ENCODE measurements at places on chromosomes 2 and 18. TPM values are rescaled to one million over a fixed set of nuclear protein-coding genes. Genes with fewer than 3 reads are reported as not detected.

DNA sequence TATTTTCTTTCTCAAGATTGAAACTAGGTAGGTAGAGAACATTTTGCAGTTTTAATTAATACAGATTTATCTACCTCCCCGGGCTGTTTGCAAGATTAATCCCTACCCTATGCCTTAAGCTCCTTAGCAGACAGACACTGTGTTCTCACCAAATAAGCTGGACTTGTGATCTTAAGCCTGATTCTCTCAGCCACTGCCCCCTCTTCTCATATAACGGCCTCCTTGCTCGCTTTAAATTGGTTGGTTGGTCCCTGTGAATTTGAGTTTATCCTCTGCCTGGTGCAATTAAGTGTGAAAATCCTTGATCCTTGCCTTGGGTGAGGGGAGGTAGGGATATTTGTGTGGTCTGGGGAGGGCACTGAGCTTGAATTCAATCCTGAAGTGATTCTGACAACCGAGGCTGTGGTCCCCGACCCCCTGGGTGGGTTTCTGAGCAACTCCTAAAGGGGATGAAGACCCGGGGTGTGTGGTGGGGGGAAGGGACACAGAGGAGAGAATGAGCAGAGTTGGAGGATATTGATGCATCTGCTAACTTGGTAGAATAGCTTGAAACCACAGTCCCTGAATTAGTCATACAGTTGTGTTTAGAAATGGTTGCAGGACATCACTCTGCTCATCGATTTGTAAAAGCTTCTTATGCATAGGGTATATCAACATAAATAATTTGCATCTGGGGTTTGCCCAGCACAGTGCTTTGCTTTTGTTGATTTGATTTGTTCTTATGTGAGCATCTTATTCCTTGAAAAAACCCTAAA, 36.9 kb upstream of the NCKAP5 start:
- H3K4me3 ChIP-seq = no peak overlapping the region
- no peak for DNase-seq
- H3K27me3 ChIP-seq = peaks cover 3% of the 10 kb centered on the region
- H3K4me1 ChIP-seq = no peaks in the 10 kb centered on the region

DNA sequence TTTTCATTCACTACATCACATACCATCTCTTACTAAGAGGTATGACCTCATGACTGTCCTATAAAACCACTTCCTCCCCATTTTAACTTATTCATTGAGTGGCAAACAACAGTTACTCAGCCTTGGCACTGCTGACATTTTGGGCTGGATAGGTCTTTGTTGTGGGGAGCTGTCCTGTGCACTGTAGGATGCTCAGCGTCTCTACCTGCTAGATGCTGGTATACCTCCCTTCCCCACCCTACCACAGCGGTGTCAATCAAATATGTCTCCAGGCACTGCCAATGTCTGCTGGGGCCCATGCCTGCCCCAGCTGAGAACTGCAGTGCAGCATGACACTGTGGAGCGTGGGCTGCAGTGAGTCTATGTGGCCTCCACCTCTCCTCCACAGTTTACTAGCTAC, 76.3 kb upstream of the MGAT4A start:
- H3K27me3 ChIP-seq = no peaks in the 10 kb centered on the region
- no peak overlapping the region for H3K27ac ChIP-seq
- DNase-seq = peak; percentile 32
- no peak overlapping the region for H3K4me3 ChIP-seq
- peaks cover 7% of the 10 kb centered on the region for H3K4me1 ChIP-seq

DNA sequence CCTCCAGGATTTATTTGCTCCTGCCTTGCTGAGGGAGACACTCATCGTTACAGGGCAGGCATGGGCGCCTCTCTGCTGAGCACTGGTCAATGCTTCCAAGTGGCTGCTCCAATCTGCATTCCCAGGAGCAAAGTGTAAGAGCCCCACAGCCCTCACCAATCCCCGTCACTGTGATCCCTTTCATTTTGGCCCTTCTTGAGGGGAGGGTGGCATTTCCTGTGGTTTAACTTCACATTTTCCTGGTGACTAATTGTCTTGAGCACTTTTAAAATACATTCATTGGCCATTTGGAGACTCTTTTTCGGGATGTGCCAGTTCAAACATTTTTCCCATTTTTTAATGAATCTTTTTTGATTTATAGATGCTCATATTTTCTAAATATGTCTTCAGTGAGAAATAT, 33.0 kb downstream of the TPO start:
- H3K27ac ChIP-seq = no peak overlapping the region
- no peaks in the 10 kb centered on the region for H3K4me1 ChIP-seq
- no peak overlapping the region for H3K4me3 ChIP-seq
- DNase-seq = no peak
- H3K27me3 ChIP-seq = peaks cover 13% of the 10 kb centered on the region

GRCh38 chr2:109062145-109062858, 66.7 kb upstream of the SH3RF3 start:
- DNase-seq = no peak
- no peak overlapping the region for H3K27ac ChIP-seq
- no peak overlapping the region for H3K4me3 ChIP-seq
- H3K27me3 ChIP-seq = no peaks in the 10 kb centered on the region

DNA sequence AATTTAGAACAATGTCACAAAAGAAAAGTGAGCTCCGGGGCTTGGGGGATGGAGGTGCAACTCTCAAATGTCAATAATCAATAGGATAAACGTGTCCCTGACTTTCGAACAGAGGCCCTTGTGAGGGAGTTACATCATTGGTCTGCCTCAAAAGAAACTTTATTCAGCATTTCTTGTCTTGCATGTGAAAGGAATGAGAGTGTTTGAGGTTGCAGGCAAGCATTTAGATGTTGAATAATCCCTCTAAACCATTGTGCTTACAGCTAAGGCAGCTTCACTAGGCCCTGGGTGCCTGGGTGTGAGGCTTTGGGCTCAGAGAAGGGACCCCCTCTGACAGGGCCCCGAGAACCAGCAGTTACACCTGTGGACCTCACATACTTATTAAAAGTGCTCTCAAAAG, 28.6 kb upstream of the FHL2 start:
- no peaks in the 10 kb centered on the region for H3K27me3 ChIP-seq
- no peak overlapping the region for H3K27ac ChIP-seq
- no peak overlapping the region for H3K4me3 ChIP-seq
- H3K4me1 ChIP-seq = peaks cover 21% of the 10 kb centered on the region
- H3K36me3 ChIP-seq = no peaks in the 10 kb centered on the region

DNA sequence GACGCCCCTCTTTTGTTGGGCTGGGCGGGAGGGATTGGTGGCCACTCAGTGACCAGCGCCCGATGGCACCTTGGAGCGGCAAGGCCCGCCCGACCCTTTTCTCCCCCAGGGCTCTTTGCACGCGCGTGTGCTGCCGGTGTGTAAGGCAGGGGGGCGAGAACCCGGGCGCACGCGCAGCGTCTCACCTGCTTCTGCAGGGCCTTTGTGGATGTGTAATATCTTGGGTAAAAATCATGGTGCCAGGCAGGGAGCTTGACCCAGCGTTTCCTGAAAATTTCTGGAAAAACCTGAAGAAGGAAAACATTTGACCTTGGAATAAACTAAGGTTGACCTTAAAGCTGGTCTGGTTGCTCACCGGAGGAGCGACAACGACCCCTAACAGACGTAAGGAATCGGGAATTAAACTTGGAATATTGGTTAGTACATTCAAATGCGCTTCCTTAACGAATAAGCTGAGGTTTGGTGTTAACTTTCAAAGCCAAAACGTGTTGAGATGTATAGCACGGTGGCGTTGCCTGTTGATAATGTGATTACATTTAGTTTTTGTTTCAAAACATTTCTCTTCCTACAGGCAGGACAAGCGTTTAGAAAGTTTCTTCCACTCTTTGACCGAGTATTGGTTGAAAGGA, 438 bp downstream of the HSPE1 start:
- H3K27ac ChIP-seq = peak overlapping the region; percentile 98
- H3K36me3 ChIP-seq = peaks cover 73% of the 10 kb centered on the region
- no peaks in the 10 kb centered on the region for H3K27me3 ChIP-seq
- H3K4me3 ChIP-seq = peak overlapping the region; percentile 92
- peaks cover 47% of the 10 kb centered on the region for H3K4me1 ChIP-seq

- H3K4me3 ChIP-seq = no peak overlapping the region
- no peaks in the 10 kb centered on the region for H3K4me1 ChIP-seq
- no peak overlapping the region for H3K27ac ChIP-seq
- H3K27me3 ChIP-seq = no peaks in the 10 kb centered on the region
- H3K36me3 ChIP-seq = no peaks in the 10 kb centered on the region
Observed at GRCh38 chr18:7089369-7089768, 28.2 kb downstream of the LAMA1 start.

Gene DPYSL5
- 0.07 TPM for total RNA-seq

Gene SLC9A4
- total RNA-seq = 0.10 TPM

Gene TMEM17
- 0.21 TPM for total RNA-seq
